Fibroblast of pulmonary artery (primary cell): ENCODE measurements at places on chromosomes 2 and 18.

DNA sequence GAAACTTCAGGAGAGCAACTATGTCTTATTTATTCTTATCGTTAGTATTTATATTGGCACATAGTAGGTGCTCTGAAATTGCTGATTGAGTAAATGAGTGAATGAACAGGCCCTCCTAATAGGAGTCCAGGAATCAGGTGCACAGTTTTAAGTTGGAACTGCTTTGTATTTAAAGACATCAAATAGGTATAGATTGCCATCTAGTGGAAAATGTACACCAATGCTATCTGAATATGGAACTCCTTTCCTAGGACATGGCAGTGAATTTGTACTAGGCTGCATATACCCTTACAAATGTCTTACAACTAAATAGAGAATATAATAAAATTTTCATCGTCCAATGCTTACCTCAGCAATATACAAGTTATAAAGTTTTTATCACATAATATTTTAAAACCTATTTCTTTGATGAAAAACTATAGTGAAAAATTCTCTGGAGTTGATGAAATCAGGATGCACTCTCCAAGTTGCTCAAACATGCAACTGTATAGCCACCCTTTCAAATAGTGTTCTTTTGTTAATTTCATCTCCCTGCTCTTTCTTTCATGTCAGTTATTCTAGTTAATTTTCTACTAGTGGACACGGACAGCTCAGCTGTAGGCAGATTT is 318.9 kb upstream of the SYT4 start:
- DNase-seq: peak; percentile 48

GRCh38 chr2:179193759-179194394 is 70.8 kb downstream of the SESTD1 start:
- no peak for DNase-seq

DNA sequence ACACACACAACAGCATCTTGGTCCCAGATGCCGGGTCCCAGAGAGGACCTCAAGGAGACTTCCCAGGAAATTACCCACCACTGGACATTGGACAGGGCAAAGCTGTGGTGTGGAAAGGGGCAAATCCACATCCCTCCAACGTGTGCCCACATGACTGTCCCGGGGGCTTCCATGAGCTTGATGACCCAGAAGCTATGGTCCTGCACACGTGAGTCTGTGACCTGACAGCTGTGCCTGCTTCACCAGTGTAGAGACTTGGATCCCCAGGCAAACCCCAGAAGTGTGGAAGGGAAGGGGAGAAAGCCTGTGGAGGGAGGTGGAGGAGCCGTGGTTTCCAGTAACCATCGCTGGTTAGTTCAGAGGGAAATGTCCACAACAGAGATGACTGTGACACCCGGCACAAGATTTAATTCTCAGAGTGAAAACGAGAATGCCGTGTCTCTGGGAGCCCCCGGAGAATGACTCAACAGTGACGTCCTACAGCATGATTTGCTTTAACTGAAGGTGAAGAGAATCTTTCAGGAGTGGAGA is 19.1 kb upstream of the GPR55 start:
- DNase-seq: no peak

DNA sequence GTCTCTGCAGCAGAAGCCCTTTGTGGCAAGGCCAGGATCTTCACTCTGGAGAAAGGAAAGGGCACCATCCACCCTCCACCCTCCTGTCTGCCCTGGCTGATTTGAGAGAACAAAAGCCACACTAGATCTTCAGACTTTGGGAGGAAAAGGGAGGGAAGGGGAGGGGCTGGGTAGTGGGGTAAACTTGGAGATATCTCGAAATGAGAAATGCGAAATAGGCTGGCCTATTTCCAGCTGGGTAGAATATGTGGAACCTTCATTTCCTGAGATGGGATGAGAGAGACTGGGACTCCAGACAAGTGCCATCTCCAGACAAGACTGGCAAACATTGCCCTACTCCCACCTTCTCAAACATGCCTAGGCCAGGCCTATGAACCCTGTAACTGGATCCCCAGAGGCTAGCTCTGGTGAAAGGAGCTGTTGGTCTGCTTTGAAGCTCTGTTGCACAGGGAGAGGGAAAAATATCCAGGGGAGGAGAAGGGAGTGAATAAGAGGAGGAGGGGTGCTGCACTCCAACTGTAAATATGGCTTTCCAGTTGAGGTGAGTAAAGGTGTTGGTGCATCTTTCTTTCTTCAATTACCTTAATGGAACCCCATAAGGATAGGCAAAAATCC is 1.7 kb downstream of the HOXD12 start:
- no peak for DNase-seq

DNA sequence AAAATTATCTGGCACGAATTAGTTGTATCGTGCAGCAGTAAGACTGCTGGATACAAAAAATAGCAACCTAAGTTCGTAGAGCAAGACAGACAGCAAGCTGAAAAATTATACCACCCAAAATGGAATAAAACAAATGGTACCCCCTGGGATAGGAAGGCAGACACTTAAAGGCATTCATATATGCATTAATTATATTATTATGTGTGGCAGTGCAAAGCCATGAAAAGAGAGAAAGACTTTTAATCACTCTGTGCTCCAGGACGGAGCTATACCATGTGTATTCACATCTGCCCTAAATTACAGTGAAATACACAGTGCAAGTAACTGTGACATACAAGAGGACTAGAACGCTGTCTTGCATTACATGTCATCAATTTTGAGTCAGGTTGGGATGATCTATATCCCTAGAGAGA is 235.9 kb downstream of the GULP1 start:
- no peak for DNase-seq

GRCh38 chr2:65436824-65437221 is 4.4 kb upstream of the SPRED2 start:
- DNase-seq: no peak

DNA sequence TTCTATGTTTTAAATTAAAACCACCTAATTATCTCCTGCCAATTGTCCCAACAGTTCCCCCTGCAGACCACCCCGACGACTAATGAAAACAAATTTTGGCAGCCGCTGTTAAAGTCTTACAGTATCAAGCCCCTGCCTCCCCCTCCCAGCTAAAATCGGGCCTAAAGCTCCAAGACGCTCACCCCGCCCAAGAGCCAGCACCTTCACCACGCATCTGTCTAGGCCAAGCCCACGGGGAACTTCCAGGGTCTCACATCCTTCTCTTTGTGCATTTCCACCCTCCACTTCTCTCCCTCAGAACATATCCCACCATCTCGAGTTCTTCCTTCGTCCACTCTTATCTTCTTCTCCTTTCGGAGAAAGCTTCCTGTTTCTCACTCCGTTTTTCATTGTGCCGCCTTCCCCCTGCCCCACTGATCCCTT is 445 bp downstream of the PRPF40A start:
- no peak for DNase-seq

DNA sequence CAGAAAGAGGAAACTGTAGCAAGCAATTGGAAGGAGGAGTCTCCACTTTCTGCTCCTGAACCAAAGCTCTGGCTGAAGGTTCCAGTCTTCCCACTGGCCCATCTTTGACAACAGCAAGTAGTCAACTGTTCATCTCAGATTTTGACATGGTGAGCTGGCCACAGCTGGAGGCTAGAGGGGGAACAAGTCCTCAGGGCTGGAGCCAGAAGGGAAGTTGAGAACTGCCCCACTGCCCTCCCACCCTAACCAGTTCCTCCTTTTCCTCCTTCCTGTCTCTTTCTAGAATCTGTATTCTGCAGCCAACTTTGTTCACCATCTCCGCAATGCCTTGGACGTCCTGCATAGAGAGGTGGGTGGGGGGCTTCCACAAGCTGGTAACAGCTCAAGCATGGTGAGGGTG is 105.8 kb downstream of the PLB1 start:
- no peak for DNase-seq

GRCh38 chr2:10920764-10921388 is 9.1 kb downstream of the KCNF1 start:
- DNase-seq: no peak

GRCh38 chr2:41691561-41691960 is 356.3 kb upstream of the PKDCC start:
- DNase-seq: no peak

GRCh38 chr2:120391911-120392665 is 46.2 kb downstream of the INHBB start:
- no peak for DNase-seq

DNA sequence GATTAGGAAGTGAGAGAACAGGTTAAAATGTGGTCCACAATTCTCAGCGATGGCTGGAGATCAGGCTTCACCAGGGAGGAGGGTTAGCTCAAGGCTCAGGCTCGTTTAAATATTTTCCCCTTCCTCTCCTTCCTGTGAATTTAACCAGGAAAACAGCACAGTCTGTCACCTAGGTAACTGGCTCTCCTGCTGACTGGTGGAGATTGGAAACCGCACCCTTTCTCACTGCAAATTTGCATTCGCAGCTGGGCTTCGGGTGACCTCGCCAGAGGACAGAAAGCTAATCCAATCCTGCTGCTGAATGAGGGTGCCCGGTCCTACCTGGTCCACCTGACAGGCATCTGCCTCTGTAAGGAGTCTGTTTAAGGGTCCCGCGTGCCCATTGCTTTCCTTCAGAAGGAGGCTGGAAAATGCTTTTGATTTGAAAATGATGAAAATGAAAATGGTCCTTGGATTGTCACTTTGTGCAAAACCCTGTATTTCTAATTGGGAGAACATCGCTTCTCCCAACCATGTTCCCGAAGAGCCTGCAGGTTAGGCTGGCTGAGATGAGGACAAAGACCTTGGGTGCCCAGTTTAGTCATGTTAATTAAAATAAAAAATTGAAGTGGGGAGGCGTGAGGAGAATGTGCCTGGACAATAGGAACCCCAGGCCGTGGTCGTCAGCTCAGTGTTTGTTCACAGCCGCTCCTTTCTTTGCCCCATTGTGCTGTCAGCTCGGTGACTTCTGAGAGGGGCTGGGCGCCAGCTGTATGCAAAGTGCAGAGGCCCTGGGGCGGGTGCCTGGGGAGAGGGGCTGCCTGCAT is 43.4 kb upstream of the MTCL1 start:
- peak; percentile 57 for DNase-seq
